AG20443 (cell line): ENCODE measurements at places on chromosomes 3 and 15.
A peak's percentile ranks its signal among the peaks of the same experiment; 100 is the strongest.

DNA sequence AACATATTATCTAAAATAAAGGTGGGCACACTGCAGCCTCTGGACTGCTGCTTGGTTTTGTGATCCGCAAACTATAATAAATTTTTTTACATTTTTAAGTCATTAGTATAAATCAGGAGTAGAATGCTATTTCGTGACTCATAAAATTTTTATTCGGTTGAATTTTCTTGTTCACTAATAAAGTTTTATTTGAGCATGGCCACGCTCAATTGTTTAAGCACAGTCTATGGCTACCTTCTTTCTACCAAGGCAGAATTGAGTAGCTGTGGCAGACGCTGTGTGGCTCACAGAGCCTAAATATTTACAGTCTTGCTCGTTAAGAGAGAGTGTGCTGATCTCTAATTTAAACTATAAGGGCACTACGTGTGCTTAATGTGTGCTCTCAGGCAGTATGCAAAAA is 28.9 kb downstream of the ROBO2 start:
- DNase-seq, result no peak

- DNase-seq, result peak; percentile 71
Measured at GRCh38 chr3:182713743-182714517, 79.4 kb upstream of the ATP11B start.

DNA sequence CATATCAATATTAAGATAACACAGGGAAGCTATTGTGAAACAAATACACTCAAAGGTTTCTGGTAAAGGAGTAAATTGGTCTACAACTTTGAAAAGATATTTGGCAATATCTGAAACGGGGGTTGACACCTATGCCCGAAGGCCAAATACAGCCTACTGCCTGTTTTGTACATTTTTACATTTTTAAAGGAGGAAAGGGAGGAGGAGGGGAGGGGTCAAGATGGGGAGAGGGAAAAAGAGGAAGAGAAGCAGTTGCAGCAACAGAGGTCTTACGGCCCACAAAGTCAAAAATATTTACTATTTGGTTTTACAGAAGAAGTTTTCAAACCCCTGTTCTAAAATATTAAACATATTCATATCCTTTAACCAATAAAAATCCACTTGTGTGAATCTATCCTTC is 94.2 kb downstream of the FMN1 start:
- no peak for DNase-seq

DNA sequence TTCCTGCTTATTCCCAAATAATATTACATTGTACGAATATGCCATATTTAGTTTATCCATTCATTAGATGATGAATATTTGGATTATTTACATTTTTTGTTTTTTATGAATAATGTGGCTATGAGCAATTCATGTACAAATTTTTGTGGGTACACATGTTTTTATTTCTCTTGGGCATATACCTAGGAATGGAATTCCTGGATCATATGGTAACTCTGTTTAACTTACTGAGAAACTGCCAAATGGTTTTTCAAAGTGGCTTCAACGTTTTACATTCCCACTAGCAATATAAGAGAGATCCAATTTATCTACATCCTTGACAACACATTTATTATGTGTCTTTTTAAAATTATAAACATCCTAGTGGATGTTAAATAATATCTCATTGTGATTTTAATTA is 362.0 kb upstream of the TMCO5A start:
- no peak for DNase-seq

- DNase-seq, result no peak
Measured at GRCh38 chr3:170642882-170643601, 57.2 kb upstream of the SLC7A14 start.

GRCh38 chr15:52361494-52361893 is 65.9 kb upstream of the MYO5C start:
- no peak for DNase-seq

DNA sequence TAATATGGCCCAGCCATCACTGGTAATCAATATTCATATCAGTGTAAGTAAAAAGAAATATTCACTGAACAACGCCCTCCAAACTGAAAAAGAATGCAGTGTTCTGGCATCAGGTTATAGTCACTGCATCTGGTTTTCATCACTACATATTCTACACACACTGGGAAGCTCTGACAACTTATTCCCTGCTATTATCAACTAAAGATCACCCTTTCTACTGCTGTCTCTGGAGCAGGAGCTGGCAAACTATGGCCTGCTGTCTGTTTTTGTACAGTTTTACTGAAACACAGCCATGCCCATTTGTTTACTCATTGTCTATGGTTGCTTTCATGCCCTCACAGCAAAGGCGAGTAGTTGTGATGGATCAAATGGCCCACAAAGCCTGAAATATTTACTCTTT is 35.3 kb downstream of the TUBGCP4 start:
- DNase-seq, result peak; percentile 30

DNA sequence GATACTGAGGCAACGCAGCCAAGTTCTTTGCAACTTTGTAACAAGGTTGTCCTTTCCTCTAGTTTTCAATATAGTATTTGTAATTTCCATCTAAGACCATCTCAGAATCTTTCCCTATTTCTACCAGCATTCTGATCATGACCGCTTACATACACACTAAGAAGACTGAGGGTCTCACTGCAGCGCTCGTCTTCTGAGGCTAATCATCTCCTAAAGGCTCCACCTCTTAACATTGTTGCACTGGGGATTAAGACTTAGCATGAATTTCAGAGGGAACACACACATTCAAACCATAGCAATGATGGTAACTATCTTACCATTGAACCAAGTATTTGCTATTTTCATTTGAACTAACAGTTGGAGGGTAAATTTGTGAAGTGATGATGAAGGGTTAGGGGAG is 463.3 kb upstream of the CCDC54 start:
- DNase-seq, result no peak

- DNase-seq, result peak; percentile 97
Measured at GRCh38 chr3:197906023-197906849, 43.8 kb upstream of the RPL35A start.

GRCh38 chr3:29065211-29065785 is 215.6 kb upstream of the RBMS3 start:
- peak; percentile 89 for DNase-seq

- DNase-seq, result peak; percentile 51
Measured at GRCh38 chr3:16249336-16249735, 15.4 kb downstream of the DPH3 start.

GRCh38 chr15:84721371-84721770 is 5.4 kb upstream of the SEC11A start:
- DNase-seq, result no peak

GRCh38 chr3:156218353-156218744 is 98.0 kb downstream of the KCNAB1 start:
- no peak for DNase-seq

DNA sequence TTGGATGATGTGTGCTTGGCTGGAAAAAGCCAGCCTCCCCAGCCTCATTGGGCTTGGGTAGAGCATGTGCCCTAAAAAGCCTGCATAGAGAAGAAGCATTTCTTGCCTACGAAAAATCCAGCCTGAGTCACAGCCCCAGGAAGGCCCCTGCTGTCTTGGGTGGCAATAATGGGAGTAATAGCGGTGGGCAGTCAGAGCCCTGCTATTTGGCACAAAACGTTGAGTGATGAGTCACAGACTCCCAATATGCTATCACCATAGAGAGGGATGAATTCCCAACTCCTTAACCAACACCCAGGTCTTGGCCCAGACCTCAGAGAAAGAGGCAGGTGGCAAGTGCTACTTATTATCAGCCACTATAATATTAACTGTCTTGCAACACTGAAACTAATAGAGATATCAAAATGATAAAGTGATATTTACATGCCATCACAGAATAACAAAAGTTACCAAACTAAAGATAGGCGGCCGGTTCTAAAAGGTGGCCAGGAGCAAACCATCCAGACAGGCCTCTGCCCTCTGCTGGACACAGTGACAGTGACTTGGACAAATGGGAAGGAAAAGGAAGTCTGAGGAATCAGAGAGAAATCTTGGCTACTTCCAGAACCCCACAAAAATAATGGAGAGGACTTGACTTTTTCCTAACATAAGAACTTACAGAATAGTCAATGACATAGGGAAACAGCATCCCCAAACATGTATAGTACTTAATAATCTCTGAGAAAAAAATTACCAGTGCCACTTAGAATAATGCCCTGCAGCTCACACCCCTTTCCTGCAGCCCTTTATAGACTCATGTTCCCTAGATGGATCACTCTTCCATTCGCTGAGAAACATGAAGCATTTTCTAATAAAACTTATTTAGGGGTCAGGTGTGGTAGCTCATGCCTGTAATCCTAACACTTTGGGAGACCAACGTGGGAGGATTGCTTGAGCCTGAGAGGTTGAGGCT is 51.9 kb upstream of the MUC13 start:
- DNase-seq, result peak; percentile 87

DNA sequence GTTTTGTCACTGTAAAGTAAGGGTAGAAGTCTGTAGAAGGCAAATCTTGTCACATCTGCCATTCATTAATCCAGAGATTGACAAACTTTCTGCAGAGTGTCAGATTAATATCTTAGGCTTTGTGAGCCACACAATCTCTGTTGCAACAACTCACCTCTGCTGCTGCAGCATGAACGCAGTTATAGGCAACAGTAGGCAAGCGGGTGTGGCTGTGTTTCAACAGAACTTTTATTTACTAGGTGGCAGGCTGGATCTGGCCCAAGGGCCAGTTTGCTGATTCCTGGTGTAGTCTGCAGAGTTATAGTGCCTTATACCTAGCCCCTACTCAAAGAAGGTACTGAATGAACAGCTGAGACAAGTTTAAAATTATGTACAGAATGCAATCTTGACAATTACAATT is 396.7 kb downstream of the FOXP1 start:
- no peak for DNase-seq
